ENCODE measurements at places on chromosomes 2 and 18.

GRCh38 chr2:211846036-211846400 is 692.6 kb downstream of the ERBB4 start:
- DNase-seq, result no peak

DNA sequence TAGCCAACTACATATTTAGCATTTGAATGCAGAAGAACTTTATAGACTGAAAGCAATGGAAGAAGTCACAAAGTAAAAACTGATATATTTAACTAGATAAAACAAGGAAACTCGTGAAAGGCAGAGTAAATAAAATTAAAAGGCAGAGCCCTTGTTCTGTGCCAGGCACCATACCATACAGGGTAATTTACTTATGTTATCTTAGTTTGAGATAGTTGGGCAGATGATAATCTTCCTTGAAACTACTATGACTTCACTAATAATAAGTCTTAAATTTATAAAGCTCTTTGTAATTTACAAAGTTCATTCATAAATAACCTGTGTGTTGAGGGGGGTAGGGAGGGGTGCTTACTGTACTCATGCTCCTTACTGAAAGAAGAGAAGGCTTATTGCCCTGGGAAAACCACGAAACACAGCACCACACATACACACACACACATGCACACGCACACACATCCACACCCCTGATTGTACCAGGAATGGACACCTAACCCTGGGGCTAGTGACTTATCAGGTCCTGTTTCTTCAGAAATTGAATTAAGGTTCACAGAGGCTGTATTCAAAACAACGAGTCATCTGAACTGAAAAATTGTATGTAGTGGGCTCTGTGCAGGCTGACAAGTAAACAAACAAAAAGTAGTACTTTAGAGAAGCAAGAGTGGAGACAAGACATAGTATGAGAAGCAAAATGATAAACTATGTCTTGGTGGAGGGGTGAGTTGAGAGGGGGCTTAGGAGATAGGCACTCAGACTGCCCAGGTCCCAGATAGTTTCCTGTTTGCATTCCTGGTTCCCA is 38.1 kb downstream of the AGFG1 start:
- peak; percentile 65 for DNase-seq

DNA sequence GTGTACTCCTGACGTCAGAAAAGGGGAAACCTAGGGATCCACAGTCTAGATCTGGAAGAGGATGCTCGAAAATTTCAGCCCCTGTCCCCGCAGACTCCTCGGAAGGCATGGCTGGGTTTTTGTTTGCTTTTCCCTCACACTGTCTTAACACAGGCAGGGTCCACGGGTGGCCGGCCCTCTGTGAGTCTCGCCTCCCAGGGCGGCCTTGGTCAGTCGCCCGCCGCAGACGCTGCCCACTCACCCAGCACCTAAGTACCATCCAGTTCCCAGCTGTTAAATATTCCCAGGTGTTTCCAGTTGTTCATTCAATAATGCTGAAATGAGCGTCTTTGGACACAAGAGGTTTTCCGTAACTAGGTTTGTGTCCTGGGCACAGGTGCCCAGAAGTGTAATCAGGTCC is 193.2 kb downstream of the TWIST2 start:
- DNase-seq, result no peak

- no peak for DNase-seq
These were observed 77.1 kb upstream of the UGP2 start for GRCh38 chr2:63764630-63765029.

DNA sequence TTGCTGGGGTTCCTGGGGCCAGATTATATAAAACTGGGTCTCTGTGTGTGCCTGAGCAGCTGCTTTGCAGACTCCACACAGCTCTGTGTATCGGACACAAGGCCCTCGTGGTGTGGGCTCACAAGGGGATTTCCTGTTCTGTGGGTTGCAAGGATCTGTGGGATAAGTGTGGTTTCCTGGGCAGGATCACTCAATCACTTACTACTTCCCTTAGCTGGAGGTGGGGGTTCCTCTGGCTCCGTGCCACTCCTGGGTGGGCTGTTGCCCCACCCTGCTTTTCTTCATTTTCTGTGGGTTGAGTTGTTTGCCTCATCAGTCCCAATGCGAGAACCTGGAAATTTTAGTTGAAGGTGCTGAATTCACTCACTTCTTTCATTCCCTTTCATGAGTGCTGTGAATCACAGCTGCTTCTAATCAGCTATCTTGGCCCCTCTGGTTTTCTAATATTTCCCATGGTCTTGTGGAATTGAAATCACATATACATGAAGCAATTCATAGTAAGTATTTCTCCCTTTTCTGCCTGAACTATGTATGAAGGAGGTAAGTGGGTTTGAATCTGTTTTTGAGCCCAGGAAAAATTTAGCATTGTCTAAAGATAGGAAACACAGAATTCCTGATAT is 196.3 kb downstream of the DCDC2C start:
- no peak for DNase-seq

DNA sequence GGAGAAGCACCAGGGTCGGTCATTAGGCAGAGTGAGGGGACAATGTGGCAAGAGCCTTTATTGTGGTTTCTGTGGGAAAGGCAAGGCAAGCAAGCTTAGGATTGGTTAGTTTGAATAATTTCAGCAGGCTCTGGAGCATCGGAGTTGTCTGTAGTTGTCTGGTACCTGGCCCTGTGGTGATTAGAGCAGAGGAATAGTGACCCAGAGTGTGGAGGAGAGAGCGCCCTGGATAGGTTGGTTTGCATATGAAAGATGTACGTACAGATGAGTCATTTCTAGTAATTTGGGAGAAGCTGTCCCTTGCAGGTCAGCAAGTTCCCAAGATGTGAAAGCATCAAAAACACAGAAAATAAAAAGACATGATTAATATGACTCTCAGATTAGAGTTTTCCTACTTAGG is 383.1 kb upstream of the MEX3C start:
- DNase-seq, result no peak

DNA sequence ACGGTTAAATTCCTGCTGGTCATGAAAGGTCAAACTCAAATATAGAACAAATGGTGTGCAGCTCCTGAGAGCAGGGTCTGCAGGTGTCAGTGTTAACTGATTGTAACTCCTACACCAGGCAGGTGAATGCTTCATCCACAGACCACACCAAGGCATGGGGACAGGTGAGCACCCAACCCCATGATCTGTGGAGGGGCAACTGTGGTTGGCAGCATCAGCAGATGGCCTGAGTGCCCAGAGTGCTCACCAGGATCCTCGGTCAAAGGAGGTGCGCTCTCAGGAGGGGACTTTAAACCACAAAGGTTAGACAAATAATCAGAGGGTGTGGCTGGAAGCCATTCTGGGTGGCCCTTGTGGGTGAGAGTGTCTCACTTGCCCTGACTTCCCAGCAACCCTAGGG is 44.5 kb downstream of the PTGR3 start:
- no peak for DNase-seq

GRCh38 chr2:9256147-9256546 is 49.5 kb downstream of the ASAP2 start:
- DNase-seq, result no peak

- DNase-seq, result no peak
These were observed 74.6 kb downstream of the MEP1B start for GRCh38 chr18:32264401-32264800.

- no peak for DNase-seq
These were observed 121.1 kb upstream of the TEX51 start for GRCh38 chr2:126777620-126777978.

DNA sequence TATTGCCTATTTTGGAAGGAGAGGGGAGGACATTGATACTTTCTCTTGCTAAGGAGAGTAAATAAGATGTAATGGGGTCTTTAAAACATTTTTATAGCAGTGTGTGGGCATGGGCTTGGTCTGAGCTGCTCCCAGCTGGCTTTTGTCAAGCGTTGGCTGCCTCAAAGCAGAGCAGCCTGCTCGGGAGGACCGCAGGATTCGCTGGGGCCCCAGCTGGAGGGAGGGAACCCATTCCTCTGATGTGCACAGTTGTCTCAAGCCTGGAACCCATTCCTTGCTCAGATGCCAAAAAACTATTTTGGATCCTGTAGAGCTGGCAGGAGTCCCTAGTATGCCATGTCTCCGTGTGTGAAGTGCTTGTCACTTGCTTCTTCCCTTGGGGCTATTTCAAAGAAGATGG is 59.4 kb upstream of the RMDN2 start:
- no peak for DNase-seq

DNA sequence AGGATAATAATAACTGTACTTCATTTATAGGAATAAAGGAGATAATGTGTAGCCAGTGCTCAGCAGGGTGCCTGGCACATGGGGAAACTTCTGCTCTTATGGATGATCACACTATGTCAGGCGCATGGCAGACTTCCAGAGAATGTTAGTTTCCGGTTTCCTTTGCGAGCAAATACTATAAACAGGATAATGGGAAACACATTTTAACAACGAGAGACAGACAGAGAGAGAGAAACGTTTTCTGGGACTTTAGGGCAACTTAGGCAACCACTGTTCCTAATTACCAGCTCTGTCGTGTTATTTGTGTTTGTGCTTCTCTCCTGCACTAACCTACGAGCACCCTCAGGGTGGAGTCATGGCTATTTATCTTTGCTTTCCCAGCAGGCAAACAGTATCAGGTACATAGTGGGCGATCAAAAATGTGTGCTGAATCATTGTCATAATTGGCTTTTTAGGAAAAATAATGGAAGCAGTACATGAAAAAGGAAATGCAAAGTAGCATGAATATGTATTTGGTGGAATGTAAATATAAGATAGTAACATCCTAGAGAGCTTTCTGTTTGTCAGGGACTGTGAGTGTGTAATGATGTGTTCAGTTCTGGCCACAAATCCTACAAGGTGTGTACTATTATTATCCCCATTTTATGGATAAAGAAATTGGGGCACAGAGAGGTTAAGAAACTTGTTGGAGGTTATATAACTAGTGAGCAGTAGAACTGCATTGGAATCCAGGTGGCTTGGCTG is 36.8 kb upstream of the IGFBP2 start:
- peak; percentile 54 for DNase-seq

GRCh38 chr18:22001912-22002487 is 167.4 kb upstream of the GATA6 start:
- no peak for DNase-seq

- no peak for DNase-seq
These were observed 417.4 kb downstream of the TNS1 start for GRCh38 chr2:217585362-217585761.

GRCh38 chr18:49400398-49401072 is 59.9 kb downstream of the DYM start:
- peak; percentile 31 for DNase-seq

DNA sequence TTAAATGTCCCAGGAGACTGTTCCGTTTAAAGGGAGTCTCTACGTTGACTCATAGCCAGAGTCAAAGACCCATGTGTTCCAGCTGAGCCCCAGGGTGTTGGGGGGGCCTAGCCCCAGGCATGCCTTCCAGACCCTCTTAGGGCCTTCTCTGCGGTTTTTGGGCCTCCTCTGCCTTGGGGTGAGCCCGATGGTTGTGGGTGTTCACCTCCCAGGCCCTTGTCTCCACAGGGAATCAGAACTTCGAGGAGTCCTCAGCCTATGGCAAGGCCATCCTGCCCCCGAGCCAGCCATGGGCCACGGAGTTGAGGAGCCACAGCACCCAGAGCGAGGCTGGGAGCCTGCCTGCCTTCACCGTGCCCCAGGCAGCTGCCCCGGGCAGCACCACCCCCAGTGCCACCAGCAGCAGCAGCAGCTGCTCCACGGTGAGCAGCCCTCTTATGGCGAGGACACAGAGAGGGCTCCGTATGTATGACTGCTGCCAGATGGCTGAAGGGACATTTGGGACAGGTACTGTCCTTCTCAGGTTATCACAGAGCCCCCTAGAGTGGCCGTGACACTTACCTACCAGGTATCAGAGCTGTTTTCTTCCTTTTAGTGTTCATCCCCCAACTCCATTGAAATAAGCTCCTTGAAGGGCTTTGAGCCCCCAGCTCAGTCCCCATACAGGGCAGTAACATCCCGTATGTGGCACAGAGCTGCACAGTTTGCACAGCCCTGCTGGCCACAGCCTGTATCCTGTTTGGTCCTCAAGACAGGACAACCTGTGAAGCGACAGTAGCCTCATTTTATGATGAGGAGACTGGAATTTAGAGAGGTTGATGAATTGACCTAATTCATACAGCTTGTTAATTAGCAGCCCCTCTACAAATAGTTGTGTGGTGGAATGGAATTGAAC is 80.7 kb downstream of the EPAS1 start:
- no peak for DNase-seq

GRCh38 chr2:218360453-218360852 is 3.8 kb downstream of the CATIP start:
- no peak for DNase-seq

DNA sequence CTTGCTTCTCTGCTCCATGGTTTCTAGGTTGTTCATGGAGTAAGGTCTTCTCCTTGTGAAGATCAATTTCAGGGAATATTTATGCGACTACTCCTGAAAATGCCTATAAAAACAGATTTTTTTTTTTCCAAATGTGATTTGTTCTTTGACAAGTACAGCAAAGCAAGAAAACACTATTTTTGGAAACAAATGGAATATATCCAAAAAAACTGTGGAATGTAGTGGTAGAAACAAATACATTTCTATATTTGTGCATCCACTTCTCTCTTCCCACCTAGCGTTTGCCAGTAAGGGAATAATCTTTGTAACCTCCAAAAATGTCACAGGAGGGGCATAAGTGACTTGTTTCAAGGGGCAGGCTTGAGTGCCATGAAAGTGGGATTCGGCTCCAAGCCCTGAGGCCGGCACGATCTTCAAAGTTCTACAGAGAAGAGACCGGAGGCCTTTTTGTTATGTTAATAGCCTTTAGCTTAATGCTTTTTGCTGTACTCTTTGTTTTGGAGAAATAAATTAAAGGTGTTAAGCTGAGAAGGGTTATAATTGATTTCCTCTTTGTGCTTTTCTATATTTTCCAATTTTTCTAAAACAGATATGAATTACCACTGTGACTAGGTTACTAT is 200.6 kb downstream of the NRP2 start:
- no peak for DNase-seq

- peak; percentile 55 for DNase-seq
These were observed 64.8 kb downstream of the CALCRL start for GRCh38 chr2:187383043-187383800.

DNA sequence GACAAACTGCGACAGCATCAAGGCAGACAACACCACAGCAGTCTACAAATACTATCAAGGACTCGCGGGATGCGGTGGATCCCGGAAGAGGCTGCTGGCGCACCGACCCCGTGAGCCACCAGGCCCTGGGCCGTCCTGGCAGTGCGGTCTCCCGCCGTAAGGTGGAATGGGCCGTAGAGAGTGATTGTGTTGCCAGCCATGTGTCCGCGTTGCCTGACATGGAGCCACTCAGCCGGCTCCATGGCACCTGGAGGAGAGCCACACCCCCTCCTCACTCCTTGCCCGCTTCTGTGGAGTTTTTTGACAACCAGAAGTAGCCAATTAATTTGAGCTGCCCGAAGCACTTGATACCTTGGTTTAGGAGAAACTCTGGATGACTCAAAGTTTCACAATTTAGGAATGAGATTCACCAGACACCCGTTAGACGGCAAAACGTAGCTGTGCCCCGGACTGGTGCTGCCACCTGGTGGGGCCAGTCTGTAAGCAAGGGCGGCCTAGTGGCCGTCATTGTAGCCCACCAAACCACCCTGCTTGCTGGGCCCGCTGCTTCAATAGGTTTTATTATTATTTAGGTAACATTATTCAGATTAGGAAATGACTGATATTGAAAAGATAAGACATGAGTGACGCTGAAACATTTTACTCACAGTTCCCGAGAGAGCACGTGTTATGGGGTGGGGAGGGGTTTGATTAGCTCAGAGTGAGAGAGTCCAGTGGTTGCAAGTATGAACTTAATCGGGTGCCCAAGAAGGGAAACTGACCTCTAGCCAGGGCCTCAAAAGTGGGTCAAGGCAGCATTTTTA is 10.2 kb upstream of the IMP4 start:
- DNase-seq, result peak; percentile 63
